Activated naive CD4-positive, alpha-beta T cell treated with anti-CD3 and anti-CD28 coated beads, Interleukin-2, amount 50 U/mL, for 16 hours (primary cell): ENCODE measurements at places on chromosomes 13 and 19.

DNA sequence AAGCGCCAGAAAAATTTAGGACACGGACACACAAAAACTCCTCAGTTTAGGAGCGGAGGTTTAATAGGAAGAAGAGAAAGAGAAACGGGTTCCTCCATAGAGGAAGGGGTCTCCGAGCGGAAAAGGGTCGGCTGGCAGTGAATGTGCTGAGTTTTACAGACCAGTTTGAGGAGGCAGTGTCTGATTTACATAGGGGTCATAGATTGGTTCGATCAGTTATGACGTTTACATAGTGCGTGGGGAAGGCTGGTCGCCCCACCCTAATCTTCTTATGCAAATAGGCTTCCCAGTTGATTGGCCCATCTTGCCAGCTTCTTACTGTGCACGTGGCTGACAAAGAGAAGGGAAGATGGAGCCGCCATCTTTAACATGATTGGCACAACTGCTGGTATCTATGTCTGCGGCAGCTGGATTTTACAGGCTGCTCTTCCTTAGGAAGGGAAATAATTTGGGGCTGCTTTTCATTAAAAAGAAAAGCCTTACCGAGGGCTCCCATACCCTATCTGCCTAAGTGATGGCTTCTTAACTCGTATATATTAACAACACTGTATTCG is 1.2 kb upstream of the ZNF225 start:
- no peak for DNase-seq

DNA sequence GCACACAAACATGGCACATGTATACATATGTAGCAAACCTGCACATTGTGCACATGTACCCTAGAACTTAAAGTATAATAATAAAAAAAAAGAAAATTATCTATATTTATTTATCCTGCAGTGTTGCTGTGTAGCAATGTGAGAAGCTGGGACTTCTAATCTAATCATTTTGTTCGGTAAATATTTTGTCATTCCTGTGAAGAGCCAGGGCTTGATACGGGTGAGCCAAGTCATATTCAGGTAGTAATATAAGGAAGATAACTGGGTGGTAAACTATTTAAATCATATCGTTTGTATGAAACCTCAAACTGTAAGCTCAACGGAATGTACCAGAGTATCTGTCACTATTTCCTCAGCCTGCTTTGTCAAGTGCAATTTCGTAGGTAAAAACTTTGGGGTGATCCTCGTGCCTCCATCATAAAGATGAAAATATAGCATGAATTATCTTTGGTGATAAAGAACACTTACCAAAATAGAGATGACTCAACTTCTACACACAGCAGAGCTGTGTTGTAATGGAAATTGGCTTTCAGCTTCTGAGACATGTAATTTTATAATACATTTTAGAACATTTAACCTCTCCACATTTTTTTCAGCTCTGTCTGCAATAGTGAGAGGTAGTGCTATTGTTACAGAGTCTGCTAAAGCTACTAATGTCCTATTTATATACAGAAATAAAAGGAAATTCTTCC is 92.9 kb downstream of the PCDH9 start:
- no peak for DNase-seq

GRCh38 chr19:8456064-8456463 is 11.3 kb downstream of the HNRNPM start:
- no peak for DNase-seq

GRCh38 chr13:21557995-21558394 is 46.0 kb downstream of the MICU2 start:
- DNase-seq: no peak

- DNase-seq: no peak
Measured at GRCh38 chr19:38351865-38352395, 16.3 kb downstream of the CATSPERG start.

DNA sequence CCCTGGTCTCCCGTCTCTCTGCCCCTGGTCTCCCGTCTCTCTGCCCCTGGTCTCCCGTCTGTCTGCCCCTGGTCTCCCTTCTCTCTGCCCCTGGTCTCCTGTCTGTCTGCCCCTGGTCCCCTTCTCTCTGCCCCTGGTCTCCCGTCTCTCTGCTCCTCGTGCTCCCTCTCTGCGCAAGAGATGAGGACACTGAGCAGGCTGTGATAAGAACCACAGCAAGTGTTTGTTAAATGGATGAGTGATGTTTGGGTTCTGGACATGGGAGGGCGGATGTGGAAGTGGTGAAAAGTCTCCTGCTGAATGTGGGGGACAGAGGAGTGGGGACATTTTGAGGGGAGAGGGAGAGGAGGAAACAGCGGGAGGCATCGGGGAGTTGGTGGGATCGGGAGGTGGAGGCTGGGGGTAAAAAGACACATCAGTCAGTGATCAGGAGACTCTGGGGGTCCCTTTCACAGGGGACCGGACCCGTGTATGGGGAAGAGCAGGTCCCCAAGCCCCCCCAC is 8.0 kb downstream of the NPAS1 start:
- no peak for DNase-seq

DNA sequence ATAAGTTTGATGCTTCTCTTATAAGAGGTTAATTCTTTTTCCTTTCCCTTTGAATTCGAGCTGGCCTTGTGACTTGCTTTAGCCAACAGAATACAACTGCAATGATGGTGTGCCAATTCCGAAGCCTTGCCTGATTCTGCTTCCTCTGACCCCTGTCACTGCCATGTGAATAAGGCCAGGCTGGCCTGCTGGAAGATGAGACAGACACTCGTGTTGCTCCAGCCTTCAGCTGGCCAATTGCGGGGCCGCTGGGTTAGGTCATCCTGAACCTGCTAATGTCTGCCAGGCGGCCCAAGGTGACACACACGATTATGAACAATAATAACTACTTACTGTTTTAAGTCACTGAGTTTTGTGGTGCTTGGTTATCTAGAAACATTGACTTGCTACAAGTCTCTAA is 352.0 kb downstream of the MYO16 start:
- DNase-seq: no peak

- DNase-seq: no peak
Measured at GRCh38 chr19:2464389-2464788, 7.6 kb upstream of the LMNB2 start.

GRCh38 chr19:38834590-38834989 is 3.0 kb upstream of the ECH1 start:
- DNase-seq: no peak

DNA sequence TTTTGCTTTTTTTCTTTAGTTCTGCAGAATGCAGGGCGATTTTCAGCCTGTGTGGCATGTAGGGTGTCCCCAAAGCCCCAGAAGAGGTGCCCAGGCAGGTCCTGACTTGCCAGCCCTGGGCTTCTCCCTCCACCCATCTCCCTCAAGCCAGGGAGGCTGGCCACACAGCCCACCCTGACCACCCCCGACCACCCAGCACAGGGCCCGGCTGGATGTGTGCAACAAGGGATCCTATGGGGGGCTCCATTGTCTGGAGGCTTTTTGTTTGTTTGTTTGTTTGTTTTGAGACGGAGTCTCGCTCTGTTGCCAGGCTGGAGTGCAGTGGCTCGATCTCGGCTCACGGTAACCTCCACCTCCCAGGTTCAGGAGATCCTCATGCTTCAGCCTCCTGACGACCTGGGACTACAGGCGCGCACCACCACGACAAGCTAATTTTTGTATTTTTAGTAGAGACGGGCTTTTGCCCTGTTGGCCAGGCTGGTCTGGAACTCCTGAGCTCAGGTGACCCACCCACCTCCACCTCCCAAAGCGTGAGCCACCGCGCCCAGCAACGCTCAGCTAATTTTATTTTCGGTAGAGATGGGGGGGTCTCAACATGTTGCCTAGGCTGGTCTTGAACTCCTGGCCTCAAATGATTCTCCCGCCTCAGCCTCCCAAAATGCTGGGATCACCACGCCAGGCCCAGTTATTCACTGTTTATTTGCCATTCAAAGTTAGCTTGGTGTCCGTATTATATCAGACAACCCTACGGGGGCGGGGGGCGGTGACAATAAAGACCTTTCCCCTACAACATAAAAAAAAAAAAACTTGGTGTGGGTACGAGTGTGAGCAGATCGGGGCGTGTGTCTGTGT is 7.8 kb upstream of the MKNK2 start:
- no peak for DNase-seq

- no peak for DNase-seq
Measured at GRCh38 chr13:106602178-106602577, 34.2 kb upstream of the ARGLU1 start.

DNA sequence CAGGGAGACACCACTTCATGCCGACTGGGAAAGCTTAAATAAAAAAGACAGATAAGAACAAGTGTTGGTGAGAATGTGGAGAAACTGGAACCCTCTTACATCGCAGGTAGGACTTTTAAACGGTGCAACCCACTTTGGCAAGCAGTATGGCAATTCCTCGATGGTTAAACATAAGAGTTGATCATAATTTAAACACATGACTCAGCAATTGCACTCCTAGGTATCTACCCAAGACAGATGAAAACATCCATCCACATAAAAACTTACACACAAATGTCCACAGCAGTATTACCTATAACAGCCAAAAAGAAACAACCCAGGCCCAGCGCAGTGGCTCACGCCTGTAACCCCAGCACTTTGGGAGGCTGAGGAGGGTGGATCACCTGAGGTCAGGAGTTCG is 21.9 kb downstream of the FLT1 start:
- no peak for DNase-seq

DNA sequence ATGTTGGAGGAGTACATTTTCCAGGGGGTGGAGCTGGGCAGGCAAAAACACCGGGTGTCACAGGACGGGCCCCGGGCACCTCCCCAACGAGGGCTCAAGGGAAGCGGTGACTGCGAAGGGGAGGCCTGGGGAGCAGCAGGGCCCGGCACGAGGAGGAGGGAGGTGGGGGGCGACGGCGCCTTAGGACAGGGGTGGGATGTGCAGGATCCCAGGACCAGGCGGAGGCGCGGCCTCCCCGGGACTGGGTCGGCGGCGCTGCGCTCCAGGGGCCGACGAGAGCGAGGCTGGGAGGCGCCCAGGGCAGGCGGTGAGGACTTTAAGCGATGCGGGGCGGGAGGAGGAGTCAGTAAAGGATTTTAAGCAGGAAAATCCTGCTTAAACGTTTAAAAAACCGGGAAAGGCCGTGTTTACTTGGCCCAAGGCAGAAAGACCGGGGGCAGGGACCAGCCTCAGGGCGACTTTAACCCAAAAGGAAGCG is 427 bp downstream of the ZNF160 start:
- peak; percentile 41 for DNase-seq

- DNase-seq: peak; percentile 78
Measured at GRCh38 chr19:58575183-58576041, 2.3 kb upstream of the MZF1 start.

DNA sequence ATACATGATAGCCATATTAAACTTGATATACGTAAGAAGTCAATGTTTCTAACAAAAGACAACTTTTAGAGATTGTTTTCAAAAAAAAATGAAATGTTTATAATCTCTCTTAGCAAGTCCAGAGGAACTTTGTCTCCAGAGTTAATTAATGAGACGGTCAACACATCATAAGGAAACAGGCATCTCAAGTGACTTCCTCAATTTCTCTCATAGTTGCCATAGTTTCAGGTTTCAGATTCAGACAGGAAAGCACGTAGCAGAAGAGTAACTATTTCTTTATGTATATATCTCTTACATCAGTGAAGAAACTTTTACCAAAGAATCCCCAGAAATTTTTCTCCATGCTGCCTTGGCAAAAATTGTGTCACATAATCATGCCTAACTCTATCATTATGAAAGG is 159.6 kb upstream of the ATXN8OS start:
- no peak for DNase-seq
